ENCODE measurements at places on chromosomes 13 and 19. TPM values are rescaled to one million over a fixed set of nuclear protein-coding genes. Genes with fewer than 3 reads are reported as not detected.

Gene HAUS8
- total RNA-seq, result 2.4 TPM

Gene ZNF541
- total RNA-seq, result 0.20 TPM

Gene CEACAM21
- 6.8 TPM for total RNA-seq

Gene ZNF667
- 1.5 TPM for total RNA-seq

Gene KCNK6
- total RNA-seq, result 5.4 TPM

Gene IGSF23
- total RNA-seq, result not detected

Gene PCDH20
- not detected for total RNA-seq

Gene APOE
- total RNA-seq, result 1.3 TPM

Gene FGF14
- total RNA-seq, result 0.79 TPM
